ENCODE measurements at places on chromosomes 12 and 14. TPM values are rescaled to one million over a fixed set of nuclear protein-coding genes. Genes with fewer than 3 reads are reported as not detected.
A peak's percentile ranks its signal among the peaks of the same experiment; 100 is the strongest.

DNA sequence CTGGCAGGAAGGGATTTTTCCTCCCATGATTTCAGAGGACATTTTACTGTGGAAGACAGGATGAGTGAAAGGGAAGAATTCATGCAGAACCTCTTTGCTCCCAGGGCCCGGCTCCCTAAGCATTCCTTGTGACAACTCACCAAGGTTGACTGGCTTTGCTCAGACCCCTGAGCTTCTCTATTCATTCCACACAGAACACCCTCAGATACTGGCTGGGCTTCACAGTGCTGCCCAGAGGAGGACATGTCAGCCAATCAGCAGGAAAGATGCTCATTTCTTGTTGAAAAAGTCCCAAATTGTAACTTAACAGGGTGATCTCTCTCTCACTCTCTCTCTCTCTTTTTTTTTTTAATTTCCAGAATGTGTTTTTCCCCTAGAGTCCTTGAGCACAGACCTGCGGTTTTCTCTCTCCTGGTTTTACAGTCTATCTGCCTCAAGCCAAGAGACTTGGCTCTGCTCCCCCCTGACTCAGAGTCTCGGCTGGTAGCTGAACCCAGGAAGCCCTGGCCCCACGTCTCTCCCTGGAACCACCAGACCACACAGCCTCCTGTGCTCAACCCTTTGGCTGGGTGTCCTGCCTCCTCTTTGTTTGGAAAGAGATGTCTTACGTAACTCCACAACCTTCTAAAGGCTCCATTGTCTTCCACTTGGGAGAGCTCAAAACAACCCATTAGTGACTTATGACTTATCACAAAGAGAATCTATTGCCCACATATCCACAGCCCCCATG lies 43.9 kb downstream of the SSPN start:
- no peak overlapping the region for H3K4me3 ChIP-seq
- H3K27ac ChIP-seq = no peak overlapping the region
- H3K4me1 ChIP-seq = peaks cover 16% of the 10 kb centered on the region
- no peaks in the 10 kb centered on the region for H3K27me3 ChIP-seq
- no peak for DNase-seq
- no peaks in the 10 kb centered on the region for H3K36me3 ChIP-seq

DNA sequence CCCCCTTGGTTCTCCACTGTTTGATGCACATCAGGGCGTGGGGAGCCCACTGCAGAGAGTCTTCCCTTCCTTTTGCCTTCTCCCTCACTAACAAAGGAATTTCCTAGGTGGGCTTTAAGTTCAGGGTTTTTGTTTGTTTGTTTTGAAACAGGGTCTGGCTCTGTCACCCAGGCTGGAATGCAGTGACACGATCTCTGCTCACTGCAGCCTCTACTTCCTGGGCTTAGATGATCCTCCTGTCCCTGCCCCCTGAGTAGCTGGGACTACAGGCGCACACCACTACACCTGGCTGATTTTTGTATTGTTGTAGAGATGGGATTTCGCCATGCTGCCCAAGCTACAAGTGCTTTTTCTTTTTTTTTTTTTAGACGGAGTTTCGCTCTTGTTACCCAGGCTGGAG lies 33.8 kb downstream of the EP400 start:
- no peak overlapping the region for H3K4me3 ChIP-seq
- peaks cover 92% of the 10 kb centered on the region for H3K36me3 ChIP-seq
- no peak overlapping the region for H3K27ac ChIP-seq
- no peaks in the 10 kb centered on the region for H3K27me3 ChIP-seq
- no peaks in the 10 kb centered on the region for H3K4me1 ChIP-seq

DNA sequence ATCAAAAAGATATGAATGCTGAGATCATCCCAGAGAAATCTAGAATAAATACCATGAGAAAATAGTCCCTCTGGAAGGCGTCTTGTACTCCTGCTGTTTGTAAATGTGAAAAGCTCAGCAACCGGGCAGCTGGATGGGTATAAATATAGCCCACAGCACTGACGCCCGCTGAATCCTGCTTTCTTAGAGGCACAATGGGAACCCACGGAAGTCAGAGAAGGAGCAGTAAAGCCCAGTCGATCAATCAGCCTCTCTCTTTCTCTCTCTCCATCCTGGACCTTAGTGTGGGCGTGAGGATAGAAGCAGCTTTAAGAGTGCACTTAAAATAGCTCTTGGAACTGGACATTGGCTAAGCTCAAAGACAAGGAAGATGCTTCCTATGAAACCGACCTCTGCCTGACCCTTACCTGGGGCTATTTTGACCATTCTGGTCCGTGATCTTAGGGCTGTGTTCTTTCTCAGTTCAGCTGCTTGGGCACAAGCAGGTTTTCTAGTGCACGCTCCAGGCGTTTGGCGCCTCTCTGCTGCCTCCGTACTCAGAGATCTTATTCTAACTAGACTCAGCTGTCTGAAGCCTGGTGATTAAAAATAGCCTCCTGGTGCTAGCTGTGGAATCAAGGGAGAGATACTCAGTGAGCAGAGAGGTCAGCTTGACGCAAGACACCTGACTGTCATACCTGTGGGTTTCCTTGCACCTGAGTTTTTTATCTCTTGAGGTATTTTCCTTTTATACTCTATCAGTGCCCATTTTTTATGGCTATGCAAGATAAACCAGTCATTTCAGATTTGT lies 144.6 kb downstream of the ETV6 start:
- peaks cover 91% of the 10 kb centered on the region for H3K4me1 ChIP-seq
- DNase-seq = no peak
- H3K27ac ChIP-seq = peak overlapping the region; percentile 91

DNA sequence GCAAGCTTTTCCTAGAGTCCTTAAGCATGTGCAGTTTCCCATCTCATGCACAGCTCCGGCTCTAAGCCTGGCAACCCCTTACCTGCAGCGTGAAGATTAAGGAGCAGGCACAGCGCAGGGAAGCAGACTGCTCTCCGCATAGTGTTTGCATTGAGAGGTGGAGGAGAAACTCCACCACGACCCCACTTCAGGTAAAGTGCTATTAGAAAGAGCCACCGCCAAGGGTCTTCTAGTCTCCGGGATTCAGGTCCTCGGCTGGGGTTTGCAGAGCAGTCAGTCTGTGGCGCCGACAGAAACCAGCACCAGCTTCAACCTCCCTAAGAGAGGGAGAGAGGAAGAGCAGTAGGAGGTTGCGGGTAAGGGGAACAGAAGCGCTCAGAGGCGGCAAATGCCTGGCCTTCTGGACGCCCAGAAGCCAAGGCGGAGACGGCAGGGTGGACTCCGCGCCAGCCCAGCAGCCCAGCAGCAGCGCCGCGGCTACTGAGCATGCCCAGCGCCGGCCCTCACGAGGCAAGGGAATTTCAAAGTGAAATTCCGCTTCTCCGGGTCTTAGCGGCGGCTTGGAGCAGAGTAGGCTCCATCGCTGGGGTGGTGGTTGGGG lies at the start of gene PTPRR:
PTPRR (minus strand) TSS at position 488 of the 601 bp plus-strand sequence; CDS start at position 140, 348 bp downstream.
- peak within 1 kb of the TSS; percentile 28 for H3K4me3 ChIP-seq
- no peaks in the 10 kb centered on the region for H3K36me3 ChIP-seq
- H3K4me1 ChIP-seq = peaks cover 4% of the 10 kb centered on the region
- no peak for DNase-seq
- H3K27ac ChIP-seq = no peak within 1 kb of the TSS

The HOXC10 gene
- not detected for total RNA-seq

DNA sequence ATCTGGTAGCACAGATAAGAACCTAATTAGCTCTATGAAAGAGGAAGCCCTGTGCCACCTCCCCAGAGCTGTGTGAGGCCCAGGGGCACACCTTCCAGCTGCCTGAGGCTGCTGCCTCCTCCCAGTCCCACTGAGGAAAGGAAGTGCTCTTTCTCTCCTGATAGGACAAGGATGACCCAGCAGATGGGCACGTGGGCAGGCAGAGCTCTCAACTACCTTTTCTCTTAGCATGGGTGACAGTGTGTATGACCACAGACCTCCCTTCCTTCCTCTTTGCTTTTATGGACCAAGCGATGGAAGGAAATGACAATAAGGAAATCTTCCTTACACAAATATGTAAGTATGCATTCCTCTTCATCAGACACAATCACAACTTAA lies 127.6 kb upstream of the AMIGO2 start:
- no peak overlapping the region for H3K4me3 ChIP-seq
- no peak for DNase-seq
- H3K4me1 ChIP-seq = no peaks in the 10 kb centered on the region
- no peaks in the 10 kb centered on the region for H3K27me3 ChIP-seq
- no peak overlapping the region for H3K27ac ChIP-seq
- no peaks in the 10 kb centered on the region for H3K36me3 ChIP-seq

- no peaks in the 10 kb centered on the region for H3K27me3 ChIP-seq
- H3K27ac ChIP-seq = peak overlapping the region; percentile 96
- H3K4me1 ChIP-seq = peaks cover 51% of the 10 kb centered on the region
These were observed 1.6 kb upstream of the NDRG2 start for GRCh38 chr14:21026274-21026987.

The RFLNA gene
- 2.2 TPM for total RNA-seq

GRCh38 chr12:68450947-68451260 lies 118.7 kb upstream of the MDM1 start:
- no peaks in the 10 kb centered on the region for H3K27me3 ChIP-seq
- H3K4me1 ChIP-seq = peaks cover 30% of the 10 kb centered on the region
- H3K27ac ChIP-seq = no peak overlapping the region
- no peaks in the 10 kb centered on the region for H3K36me3 ChIP-seq

- H3K4me1 ChIP-seq = no peaks in the 10 kb centered on the region
- H3K27me3 ChIP-seq = no peaks in the 10 kb centered on the region
- no peak overlapping the region for H3K27ac ChIP-seq
- no peaks in the 10 kb centered on the region for H3K36me3 ChIP-seq
These were observed 50.5 kb downstream of the LIMA1 start for GRCh38 chr12:50232771-50233209.

- no peaks in the 10 kb centered on the region for H3K36me3 ChIP-seq
- H3K27me3 ChIP-seq = no peaks in the 10 kb centered on the region
- H3K4me1 ChIP-seq = no peaks in the 10 kb centered on the region
These were observed 467.3 kb downstream of the EGLN3 start for GRCh38 chr14:33483541-33483940.

GRCh38 chr12:531951-532585 lies 72.3 kb downstream of the B4GALNT3 start:
- H3K27me3 ChIP-seq = peaks cover 15% of the 10 kb centered on the region
- no peaks in the 10 kb centered on the region for H3K4me1 ChIP-seq
- DNase-seq = no peak
- no peaks in the 10 kb centered on the region for H3K36me3 ChIP-seq
- H3K27ac ChIP-seq = no peak overlapping the region

The BDKRB1 gene
- 0.42 TPM for total RNA-seq

The ARPC3 gene
- 363 TPM for total RNA-seq

The ZC3H14 gene
- total RNA-seq = 58.4 TPM

The IL22 gene
- not detected for total RNA-seq

GRCh38 chr12:49031573-49032161 lies 13.1 kb upstream of the PRKAG1 start:
- no peaks in the 10 kb centered on the region for H3K4me1 ChIP-seq
- H3K27me3 ChIP-seq = no peaks in the 10 kb centered on the region
- H3K4me3 ChIP-seq = no peak overlapping the region

The PAH gene
- not detected for total RNA-seq

GRCh38 chr14:22767323-22767589 lies 768 bp downstream of the OXA1L start:
- peak overlapping the region; percentile 92 for H3K4me3 ChIP-seq
- H3K27ac ChIP-seq = peak overlapping the region; percentile 90
- peaks cover 42% of the 10 kb centered on the region for H3K36me3 ChIP-seq
- DNase-seq = no peak

DNA sequence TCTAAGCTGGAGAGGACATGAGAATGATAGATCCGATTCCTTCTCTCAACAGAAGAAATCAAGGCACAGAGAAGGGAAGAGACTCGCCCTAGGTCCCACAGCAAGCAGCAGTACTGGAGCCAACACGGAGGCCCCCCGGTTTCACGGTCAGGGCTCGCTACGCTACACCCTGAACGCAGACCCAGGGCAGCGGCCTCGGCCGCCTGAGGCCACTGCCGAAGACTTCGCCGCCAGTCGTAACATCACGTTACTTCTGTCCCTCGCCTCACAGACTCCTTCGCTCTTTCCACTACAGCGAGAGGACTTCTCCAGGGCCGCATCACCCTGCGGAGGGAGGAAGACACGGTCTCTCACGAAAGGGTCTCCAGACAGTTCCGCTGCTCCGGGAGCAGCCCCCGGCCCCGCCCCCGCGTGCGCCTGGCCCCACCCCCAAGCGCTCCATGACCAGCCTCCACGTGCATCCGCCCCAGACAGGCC lies 411 bp upstream of the DCAF4 start:
- no peaks in the 10 kb centered on the region for H3K36me3 ChIP-seq
- DNase-seq = no peak
- H3K4me3 ChIP-seq = peak overlapping the region; percentile 89

The CRACR2A gene
- total RNA-seq = 3.3 TPM

DNA sequence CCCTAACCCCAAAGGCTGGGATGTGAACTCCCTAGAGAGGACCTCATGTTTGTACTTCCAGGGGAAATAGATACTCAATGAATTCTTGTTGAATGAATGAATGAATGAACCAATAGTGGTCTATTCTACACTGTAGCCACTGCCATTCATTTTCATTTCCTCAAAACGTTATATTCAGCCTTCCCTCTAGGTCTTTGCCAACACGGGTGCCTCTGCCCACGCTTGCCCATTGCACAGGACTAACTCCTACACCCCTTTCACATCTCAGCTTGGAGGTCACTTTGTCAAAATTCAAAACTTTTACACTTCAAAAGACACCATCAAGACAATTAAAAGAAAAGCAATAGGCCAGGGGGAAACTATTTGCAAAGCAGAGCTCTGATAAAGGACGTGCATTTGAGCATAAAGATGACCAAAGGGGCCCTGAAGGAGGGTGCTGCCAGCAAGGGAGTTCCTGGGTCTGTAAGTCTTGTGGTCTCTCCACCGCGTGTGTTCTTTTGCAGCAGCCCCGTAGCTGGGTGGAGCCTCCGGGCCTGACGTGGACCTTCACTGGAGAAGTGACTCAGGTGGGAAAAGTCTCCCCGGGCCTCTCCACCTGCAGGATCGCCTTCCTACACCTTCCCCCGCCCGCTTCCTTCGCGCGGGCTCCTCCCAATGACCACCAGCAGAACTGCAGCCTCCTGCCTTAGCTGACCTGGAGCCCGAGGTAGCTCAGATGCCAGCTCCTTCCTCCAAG lies 31.5 kb downstream of the TMEM63C start:
- no peaks in the 10 kb centered on the region for H3K36me3 ChIP-seq
- H3K27ac ChIP-seq = no peak overlapping the region
- no peak for DNase-seq
- no peak overlapping the region for H3K4me3 ChIP-seq
- peaks cover 42% of the 10 kb centered on the region for H3K27me3 ChIP-seq
- H3K4me1 ChIP-seq = no peaks in the 10 kb centered on the region

Data from esophagus muscularis mucosa (tissue), 4 donors.